Activated naive CD4-positive, alpha-beta T cell treated with anti-CD3 and anti-CD28 coated beads, Interleukin-2, amount 50 U/mL, for 72 hours (primary cell): ENCODE measurements at places on chromosomes 6 and 20.

- no peak for DNase-seq
Measured at GRCh38 chr6:15763837-15764236, 101.0 kb upstream of the DTNBP1 start.

- DNase-seq = no peak
Measured at GRCh38 chr6:31144296-31144969, 5.6 kb upstream of the PSORS1C2 start.

GRCh38 chr6:116881236-116881635, 4.2 kb downstream of the RFX6 start:
- DNase-seq = no peak

- no peak for DNase-seq
Measured at GRCh38 chr6:19013026-19013705, 626.0 kb downstream of the RNF144B start.

GRCh38 chr6:122622479-122622878, 12.3 kb downstream of the PKIB start:
- no peak for DNase-seq

DNA sequence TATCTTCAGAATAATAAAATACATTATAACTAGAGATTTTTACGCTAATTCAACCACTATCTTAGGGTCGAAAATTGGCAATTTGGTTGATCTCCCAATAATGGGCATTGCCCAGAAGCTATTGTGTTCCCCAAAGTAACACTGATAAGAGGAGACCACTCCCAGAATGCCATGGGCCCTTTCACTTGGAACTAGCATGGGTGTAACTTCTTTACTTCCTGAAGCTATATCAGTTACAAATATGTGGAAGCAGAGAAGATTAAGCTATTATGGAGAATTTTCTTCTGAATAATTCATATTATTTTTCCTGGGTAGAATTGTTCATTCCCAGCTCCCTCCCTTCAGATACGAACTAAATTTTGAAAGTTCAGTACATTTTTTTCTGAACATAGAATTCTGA, 48.2 kb upstream of the JAG1 start:
- no peak for DNase-seq

GRCh38 chr6:113385020-113385431, 472.1 kb upstream of the MARCKS start:
- DNase-seq = no peak

DNA sequence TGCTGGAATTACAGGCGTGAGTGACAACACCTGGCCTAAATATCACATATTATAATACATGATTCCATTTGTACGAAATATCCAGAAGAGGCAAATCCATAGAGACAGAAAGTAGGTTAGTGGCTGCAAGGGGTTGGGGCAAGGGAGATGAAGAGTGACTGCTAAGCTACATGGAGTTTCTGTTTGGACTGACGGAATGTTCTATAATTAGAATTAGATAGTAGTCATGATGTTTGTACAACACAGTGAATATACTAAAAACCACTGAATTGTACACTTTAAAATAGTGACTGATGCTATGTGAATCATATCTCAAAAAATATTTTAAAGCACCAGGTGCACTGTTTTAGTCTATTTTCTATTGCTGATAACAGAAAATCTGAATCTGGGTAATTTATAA, 3.7 kb upstream of the HEBP2 start:
- no peak for DNase-seq

DNA sequence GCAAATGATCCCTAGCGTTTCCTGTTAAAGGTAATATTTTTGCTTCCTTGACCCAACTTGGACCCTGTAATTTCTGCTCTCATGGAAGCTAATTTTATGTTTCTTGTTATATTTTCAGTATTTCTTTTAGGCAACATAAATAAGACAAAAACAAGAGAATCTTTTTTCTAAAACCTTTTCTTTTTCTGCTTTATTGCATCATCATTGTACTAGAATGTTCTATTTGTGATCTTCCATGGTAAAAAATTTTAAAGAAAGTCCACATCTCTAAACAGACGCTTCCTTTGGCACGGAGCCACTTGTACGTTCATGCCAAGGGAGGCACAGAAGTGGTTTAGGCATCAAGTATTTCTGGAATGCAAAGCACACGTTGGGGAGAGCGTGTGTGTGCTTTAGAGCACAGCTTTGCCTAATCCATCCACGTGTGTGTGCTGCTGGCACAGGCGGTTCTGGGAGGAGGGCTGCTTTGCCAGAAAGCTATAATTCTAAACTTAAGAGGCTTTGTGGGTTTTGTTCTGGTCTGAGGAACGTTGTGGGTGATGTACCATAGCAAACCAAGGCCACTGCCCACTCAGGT, 98.3 kb downstream of the SASH1 start:
- DNase-seq = no peak

- no peak for DNase-seq
Measured at GRCh38 chr6:111199935-111200334, 112.6 kb downstream of the SLC16A10 start.

- DNase-seq = no peak
Measured at GRCh38 chr6:27242589-27243265, 4.8 kb upstream of the PRSS16 start.

GRCh38 chr6:124956018-124956417, 6.2 kb upstream of the RNF217 start:
- DNase-seq = no peak

DNA sequence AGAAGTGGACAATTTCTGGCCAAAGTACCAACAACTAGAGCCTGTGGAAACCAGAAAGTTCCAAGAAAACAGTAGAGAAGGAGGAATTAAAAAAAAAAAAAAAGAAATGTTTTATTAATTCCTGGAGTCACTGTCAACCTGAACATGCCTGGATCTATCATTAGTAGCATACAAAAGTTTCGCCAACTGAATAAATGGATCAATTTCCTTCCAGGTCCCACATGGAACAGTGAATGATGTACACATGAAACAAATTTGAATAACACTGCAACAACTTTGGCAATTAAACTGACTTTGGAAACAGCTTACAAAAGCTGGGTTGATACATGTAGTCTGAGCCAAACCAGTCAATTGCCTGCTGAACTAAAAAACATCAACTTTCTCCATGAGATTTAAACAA, 90.0 kb upstream of the HMGCLL1 start:
- no peak for DNase-seq

GRCh38 chr6:20092071-20092566, 120.2 kb downstream of the MBOAT1 start:
- DNase-seq = no peak

- DNase-seq = no peak
Measured at GRCh38 chr20:62860391-62860923, 1.2 kb downstream of the TCFL5 start.

DNA sequence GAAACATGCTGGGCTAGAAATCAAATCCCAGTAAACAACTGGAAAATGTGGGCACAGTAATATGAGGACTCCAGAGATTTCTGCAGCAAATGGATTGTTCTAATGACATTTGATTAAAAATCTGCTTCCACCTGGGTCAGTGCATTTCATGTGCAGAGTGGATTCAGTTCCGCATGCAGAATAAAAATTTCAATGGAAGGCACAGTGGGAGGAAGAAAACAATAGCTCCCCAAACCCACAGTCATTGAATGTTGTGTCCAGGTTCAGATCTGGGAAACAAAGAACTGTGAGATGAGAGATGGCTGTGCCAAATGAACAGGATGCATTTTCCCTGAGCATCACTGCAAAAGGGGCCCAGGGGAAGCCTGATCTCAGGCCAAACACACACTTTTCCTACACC, 403.1 kb downstream of the BTBD9 start:
- no peak for DNase-seq

GRCh38 chr20:16541226-16541625, 32.0 kb downstream of the KIF16B start:
- no peak for DNase-seq

DNA sequence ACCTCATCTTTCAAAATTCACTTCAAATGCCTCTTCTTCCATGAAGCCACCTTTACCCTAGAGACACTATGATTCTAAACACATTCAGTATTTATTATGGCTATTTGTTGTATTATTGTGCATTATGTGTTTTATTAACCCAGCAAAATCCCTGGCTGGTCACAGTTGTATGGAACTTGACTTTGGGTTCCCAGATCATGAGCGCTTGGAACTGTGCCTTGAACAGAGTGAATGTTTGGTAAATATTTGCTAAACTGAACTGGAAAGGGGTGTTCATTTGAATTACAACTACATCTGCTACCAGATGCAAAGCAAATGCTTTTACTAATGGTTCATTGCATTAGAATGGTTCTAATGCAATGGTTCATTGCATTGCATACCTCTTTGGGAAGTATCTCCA, 259.8 kb downstream of the PKHD1 start:
- DNase-seq = no peak

GRCh38 chr6:63149730-63150129, 61.5 kb upstream of the FKBP1C start:
- no peak for DNase-seq

- DNase-seq = no peak
Measured at GRCh38 chr20:58246346-58246745, 17.9 kb upstream of the ANKRD60 start.

- no peak for DNase-seq
Measured at GRCh38 chr20:46304361-46304760, 3.9 kb downstream of the CDH22 start.

GRCh38 chr6:46655803-46656202, 3.0 kb downstream of the SLC25A27 start:
- no peak for DNase-seq

DNA sequence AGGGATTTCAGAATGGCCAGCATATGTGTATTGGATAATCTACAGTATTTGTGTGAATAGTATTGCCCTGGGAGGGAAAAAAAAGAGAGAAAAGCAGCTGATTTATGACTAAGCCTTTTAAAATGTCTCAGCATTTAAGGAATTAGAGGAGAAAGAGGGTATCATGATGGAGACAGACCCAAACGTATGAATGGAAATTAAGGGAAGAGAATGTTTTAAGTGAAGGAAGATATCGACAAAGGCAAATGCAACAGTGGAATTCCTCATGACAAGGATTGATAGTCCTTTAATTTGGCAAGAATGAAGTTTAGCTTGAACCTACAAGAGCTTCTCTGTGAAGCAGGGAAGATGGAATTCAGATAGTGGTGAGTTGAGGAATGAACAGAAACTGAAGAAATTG, 367.3 kb upstream of the POU3F2 start:
- DNase-seq = no peak

DNA sequence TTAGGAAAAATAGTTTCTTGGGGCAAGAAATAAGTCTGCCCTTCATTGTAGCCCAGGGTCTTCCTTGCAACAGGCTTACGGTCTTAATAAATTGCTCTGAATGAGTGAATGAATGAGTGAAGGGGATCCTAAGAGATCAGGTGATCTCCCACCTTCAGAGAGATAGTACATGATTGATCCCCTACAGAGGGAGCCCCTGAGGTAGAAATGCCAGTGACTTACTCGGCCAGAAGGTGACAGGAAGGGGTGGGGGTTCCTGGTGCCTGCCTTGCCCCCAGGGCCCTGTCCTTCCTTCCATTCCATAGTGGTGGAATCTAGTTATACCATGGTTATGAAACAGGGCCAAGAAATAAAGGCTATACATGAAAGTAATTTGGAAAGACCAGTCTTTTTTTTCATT, 215.3 kb upstream of the SSTR4 start:
- DNase-seq = no peak

DNA sequence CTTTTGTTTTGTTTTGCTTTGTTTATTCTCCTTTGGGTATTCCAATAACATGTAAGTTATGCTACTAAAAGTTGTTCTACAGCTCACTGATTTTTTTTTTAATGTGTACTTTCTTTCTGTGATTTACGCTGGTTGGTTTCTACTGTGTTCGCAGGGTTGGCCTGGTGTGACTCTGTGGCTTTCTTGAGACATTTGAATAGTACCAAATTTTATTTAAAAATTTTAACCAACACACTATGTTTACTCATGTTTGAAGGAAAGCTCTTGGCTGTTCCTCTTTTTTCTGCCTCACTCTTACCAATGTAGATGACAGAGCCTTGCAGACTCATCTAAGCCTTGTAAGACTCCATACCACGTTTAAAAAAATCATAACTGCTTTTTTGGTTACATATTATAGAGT, 1784.9 kb upstream of the DEFB115 start:
- no peak for DNase-seq

GRCh38 chr6:63805808-63806572, 170.4 kb downstream of the PHF3 start:
- DNase-seq = no peak

DNA sequence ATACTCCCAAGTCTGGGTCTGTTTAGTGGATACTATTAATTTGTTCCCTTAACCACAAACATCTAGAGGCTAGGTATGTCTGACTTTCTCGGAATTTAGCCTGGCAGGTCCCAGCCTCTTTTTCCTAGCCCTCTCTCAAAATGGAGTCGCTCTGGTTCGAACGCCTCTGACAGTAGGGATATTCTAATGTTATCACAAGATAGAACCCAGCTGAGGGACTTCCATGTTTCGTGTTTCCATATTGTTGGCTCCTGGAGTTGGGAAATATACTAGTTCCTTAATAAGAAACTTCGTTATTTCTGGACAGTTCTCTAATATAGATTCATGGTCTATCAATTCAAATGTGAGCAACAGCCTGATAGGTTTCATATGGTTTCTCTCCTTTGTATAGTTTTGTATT, 16.4 kb downstream of the CYB5R4 start:
- no peak for DNase-seq

- no peak for DNase-seq
Measured at GRCh38 chr20:63465380-63466249, 6.8 kb downstream of the KCNQ2 start.

GRCh38 chr20:391041-391711, 10.6 kb downstream of the TRIB3 start:
- DNase-seq = no peak

GRCh38 chr6:5786321-5786968, 220.3 kb downstream of the NRN1 start:
- no peak for DNase-seq

DNA sequence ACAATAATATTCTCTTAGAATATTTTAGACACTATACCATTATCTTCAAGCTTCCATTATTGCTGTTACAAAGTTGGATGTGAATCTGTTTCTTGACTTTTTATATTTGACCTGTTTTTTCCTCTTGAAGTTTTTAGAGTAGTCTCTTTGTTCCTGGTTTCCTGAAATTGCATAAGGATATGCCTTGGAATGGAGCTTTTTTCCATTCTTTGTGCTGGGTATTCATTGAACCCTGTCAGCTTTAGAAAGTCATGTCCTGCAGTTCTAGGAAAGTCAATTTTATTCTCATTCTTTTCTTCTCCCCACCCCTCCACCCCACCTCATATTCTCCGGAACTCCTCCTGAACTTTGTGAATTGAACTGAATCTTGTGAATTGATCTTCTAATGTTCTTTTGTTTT, 92.4 kb upstream of the FOXO3 start:
- DNase-seq = no peak

GRCh38 chr6:36376742-36377141, 10.7 kb downstream of the ETV7 start:
- DNase-seq = no peak

GRCh38 chr6:25022140-25022553, 86.4 kb upstream of the RIPOR2 start:
- no peak for DNase-seq

- DNase-seq = no peak
Measured at GRCh38 chr6:165877773-165878172, 214.7 kb upstream of the PDE10A start.
